ENCODE measurements at places on chromosomes 3 and 15. TPM values are rescaled to one million over a fixed set of nuclear protein-coding genes. Genes with fewer than 3 reads are reported as not detected.

DNA sequence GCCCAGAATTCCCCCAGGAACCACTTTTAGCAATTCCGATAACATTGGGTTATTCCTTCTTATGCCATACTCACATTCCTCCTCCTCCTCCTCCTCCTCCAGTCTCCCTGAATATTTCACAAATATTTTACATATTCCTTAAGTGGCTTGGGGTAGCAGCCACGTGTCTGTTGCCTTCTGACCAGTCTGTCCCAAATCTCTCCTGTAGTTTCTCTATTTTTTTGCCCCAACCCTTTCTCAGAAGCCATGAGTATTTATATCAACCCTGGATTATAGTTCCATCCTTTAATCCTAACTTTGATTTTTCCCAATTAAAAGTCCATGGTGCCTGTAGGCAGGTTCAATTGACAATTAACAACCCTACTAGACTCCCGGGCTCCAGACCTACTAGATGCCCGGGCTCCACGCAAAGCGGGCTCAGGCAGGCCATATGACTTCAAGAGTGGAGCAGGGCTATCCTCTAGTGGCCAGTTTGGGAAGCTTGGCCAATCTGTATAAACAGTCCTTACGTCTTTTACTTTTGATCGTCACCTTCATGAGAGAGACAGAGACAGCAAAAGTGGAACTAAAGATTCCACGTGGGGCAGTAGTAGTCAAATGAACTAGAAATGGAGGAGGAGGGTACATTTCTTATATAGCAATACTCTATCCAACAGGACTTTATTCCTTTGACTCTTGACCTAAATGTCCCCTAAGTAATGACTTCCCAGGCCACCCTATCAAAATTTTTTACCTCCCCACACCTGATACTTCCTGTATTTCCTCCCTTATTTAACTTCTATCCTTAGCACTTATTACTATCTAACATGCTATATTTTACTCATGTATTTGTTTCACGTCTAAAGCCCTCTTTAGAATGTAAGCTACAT is 69.7 kb downstream of the USF3 start:
- DNase-seq = peak; percentile 37

- DNase-seq = no peak
These were observed 59.9 kb upstream of the LRTM1 start for GRCh38 chr3:54987719-54988118.

DNA sequence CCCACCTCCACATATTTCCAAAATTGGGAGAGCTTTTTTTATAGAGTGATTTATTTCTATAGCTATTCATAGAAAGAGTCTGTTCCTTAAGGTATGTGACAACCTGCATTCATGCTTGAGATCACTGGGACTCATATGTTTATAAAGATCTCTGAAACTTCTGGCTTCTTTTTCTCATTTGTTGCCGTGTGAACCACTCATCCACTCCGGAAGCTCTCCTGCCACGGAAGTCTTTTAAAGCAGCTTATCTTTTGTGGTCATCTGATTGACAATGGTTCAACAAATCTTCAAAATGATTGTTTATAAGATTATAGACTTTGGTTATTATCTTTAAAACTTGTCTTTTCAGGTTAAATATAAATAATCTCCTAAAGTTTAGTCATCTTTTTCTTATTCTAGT is 260.5 kb downstream of the C3orf38 start:
- no peak for DNase-seq

GRCh38 chr3:113623324-113623723 is 73.1 kb downstream of the USF3 start:
- DNase-seq = no peak

- DNase-seq = no peak
These were observed 47.3 kb downstream of the P3H2 start for GRCh38 chr3:190073264-190074008.

DNA sequence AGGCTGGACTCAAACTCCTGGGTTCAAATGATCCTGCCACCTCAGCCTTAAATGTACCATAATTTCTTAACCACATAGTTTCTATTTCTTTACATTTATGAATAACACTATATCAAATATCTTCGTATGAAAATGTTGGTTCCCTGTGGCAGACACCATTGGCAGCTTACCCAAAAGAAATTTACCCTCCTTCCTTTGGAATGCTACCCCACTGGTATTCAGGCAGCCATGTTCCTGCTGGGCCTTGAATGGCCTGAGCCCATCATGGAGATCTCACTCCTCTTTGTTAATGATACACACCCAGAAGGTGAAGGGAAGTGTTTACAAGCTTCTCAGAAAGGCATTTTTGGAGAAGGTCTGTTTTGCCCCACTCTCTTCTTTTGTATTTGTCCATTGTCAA is 94.3 kb upstream of the RNF7 start:
- DNase-seq = no peak

- peak; percentile 89 for DNase-seq
These were observed 400.2 kb upstream of the TBL1XR1 start for GRCh38 chr3:177597311-177598096.

DNA sequence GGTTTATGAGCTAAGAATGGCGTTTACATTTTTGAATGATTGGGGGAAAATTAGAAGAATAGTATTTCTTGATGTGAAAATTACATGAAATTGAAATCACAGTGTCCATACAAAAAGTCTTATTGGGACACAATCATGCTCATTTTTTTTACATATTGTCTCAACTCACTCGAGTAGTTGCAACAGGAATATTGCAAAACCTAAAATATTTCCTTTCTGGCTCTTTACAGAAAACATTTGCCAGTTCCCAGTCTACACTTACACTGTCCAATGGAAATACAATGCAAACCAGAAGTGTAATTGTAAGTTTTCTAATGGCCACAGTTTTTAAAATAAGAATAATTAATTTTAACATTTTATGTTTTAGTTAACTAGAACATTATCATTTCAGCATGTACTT is 137.8 kb downstream of the SAMMSON start:
- DNase-seq = no peak

GRCh38 chr15:35321926-35322325 is 224.0 kb downstream of the DPH6 start:
- DNase-seq = no peak

DNA sequence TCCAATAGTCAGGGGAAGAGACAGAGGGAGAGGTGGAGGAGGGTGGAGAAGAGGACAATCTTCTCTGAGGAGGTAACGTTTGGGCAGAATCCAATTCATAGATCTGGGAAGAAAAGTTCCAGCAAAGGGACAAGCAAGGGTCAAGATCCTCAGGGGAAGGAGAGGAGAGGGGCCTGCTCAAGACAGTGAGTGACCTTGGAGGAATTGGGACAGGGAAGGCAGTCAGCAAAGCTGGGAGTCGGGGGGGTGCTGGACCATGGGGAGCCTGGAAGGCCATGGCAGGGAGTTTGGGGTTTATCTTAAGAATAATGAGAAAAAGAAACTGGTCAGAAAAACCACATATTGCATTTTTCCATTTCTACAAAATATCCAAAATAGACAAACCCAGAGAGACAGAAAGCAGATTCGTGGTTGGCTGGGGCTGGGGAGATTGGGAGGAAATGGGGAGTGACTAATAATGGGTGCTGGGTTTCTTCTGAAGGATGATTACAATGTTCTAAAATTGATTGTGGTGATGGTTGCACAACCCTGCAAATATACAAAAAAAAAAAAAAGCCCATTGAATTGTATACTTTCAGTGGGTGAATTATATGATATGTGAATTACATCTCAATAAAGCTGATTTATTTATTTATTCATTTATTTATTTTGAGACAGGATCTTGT is 19.6 kb upstream of the SRP14 start:
- no peak for DNase-seq

GRCh38 chr15:69703532-69704187 is 251.0 kb downstream of the RPLP1 start:
- DNase-seq = no peak

GRCh38 chr15:25718169-25718536 is 145.0 kb downstream of the ATP10A start:
- DNase-seq = no peak

- DNase-seq = no peak
These were observed 575.4 kb upstream of the ALCAM start for GRCh38 chr3:104791331-104791730.

OR5K2 gene
- not detected for total RNA-seq

SEC22C gene
- total RNA-seq = 59.8 TPM

CA12 gene
- total RNA-seq = 32.3 TPM

PTPRG gene
- total RNA-seq = 18.6 TPM

MED12L gene
- 0.35 TPM for total RNA-seq

SSUH2 gene
- total RNA-seq = 0.11 TPM

KBTBD8 gene
- 4.4 TPM for total RNA-seq

STAB1 gene
- not detected for total RNA-seq

MAGI1 gene
- total RNA-seq = 9.6 TPM

SLC9A9 gene
- 2.0 TPM for total RNA-seq

All from foreskin keratinocyte (primary cell).